Stomach (tissue), 19 donors: ENCODE measurements at places on chromosomes 7 and 10. TPM values are rescaled to one million over a fixed set of nuclear protein-coding genes. Genes with fewer than 3 reads are reported as not detected.

- peak overlapping the region; percentile 62 for H3K27ac ChIP-seq
- no peak for DNase-seq
- H3K27me3 ChIP-seq = no peaks in the 10 kb centered on the region
- peaks cover 46% of the 10 kb centered on the region for H3K36me3 ChIP-seq
- no peak overlapping the region for H3K4me3 ChIP-seq
- peaks cover 26% of the 10 kb centered on the region for H3K4me1 ChIP-seq
These were observed 36.8 kb downstream of the PPIF start for GRCh38 chr10:79383974-79384606.

DNA sequence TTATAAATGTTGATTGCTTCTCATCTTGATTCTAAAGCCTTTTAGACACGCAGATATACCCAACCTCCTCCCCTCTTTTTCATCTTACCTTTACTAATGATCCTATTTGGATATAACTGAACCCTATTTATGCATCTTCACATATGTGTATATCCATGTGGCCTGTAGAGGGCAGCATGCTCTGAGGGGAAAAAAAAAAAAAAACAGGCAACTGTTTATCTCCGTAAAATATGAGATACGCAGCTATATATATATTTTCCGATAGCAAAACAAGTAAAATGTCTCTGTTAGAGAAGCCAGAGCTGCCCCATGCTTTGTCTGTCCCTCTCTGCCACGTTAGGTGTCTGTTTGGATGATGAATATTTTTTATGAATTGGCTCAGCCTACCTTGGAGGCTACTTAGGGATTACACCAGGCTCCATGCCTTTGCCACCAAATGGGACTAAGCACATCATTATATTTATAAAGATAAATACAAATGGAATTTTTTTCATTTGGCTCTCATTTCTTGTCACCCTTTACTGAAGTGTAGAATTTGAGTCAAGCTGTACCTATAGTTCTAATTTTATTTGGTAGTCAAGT, 174.8 kb upstream of the FZD1 start:
- H3K36me3 ChIP-seq = no peaks in the 10 kb centered on the region
- DNase-seq = no peak
- H3K27ac ChIP-seq = no peak overlapping the region
- no peaks in the 10 kb centered on the region for H3K4me1 ChIP-seq

- H3K4me3 ChIP-seq = no peak overlapping the region
- H3K4me1 ChIP-seq = peaks cover 4% of the 10 kb centered on the region
- no peak for DNase-seq
- H3K27me3 ChIP-seq = no peaks in the 10 kb centered on the region
- H3K36me3 ChIP-seq = no peaks in the 10 kb centered on the region
- no peak overlapping the region for H3K27ac ChIP-seq
These were observed 431.6 kb upstream of the NFE2L3 start for GRCh38 chr7:25720427-25720826.

- H3K4me3 ChIP-seq = no peak overlapping the region
- DNase-seq = no peak
- no peaks in the 10 kb centered on the region for H3K36me3 ChIP-seq
- H3K27me3 ChIP-seq = no peaks in the 10 kb centered on the region
These were observed 29.3 kb upstream of the CROT start for GRCh38 chr7:87316097-87316700.

GRCh38 chr10:13224210-13224995, 9.8 kb downstream of the UCMA start:
- no peak overlapping the region for H3K27ac ChIP-seq
- no peak overlapping the region for H3K4me3 ChIP-seq
- no peaks in the 10 kb centered on the region for H3K27me3 ChIP-seq
- no peaks in the 10 kb centered on the region for H3K4me1 ChIP-seq

DNA sequence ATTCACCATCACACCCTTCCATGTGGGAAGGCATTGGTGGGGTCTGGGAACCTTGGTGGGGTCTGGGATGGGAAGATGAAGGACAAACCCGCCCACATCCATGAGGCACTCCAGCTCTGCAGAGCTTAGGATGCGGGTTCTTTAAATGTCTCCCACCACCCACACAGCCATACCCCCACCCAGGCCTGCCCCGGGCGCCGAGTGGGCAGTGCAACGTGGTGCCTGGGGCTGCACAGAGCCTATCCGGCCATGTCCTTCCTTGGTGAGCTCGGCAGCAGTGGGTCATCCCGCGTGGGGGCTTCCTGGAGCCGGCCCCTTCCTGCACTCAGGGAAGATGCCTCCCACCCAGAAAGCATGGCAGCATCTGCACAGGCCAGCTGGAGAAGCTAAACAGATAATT, 163.5 kb upstream of the TCERG1L start:
- H3K36me3 ChIP-seq = no peaks in the 10 kb centered on the region
- no peak overlapping the region for H3K27ac ChIP-seq
- H3K4me1 ChIP-seq = peaks cover 4% of the 10 kb centered on the region

GRCh38 chr7:106599343-106599698, 61.6 kb downstream of the CCDC71L start:
- H3K27ac ChIP-seq = no peak overlapping the region
- no peak for DNase-seq
- H3K4me3 ChIP-seq = no peak overlapping the region
- no peaks in the 10 kb centered on the region for H3K27me3 ChIP-seq

- no peaks in the 10 kb centered on the region for H3K4me1 ChIP-seq
- no peak overlapping the region for H3K27ac ChIP-seq
- no peaks in the 10 kb centered on the region for H3K27me3 ChIP-seq
These were observed 178.8 kb downstream of the PTPN20 start for GRCh38 chr10:47090042-47090441.

GRCh38 chr7:7125963-7126362, 56.4 kb upstream of the C1GALT1 start:
- no peak for DNase-seq
- H3K4me1 ChIP-seq = peaks cover 27% of the 10 kb centered on the region
- no peaks in the 10 kb centered on the region for H3K36me3 ChIP-seq

DNA sequence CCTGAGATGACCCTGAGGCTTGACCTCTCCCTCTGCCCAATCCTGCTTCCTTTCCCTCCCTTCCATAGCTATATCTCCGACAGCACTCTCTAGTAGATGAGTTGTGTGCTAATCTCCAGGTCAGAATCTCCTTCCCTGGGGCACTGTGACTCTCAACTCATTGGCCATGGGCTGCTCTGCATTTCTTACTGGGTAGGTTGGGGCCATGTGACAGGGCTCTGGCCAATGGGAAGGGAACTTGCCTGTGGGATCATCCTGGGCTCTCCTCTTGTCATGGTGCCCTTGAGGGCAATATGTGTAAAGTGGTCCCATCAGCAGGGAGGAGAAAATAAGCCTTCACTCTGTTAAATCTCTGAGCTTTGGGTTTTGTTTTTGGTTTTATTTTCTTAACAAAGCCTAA, 80.1 kb upstream of the ANKRD1 start:
- DNase-seq = no peak
- no peaks in the 10 kb centered on the region for H3K36me3 ChIP-seq
- H3K4me1 ChIP-seq = no peaks in the 10 kb centered on the region
- H3K4me3 ChIP-seq = no peak overlapping the region
- H3K27me3 ChIP-seq = no peaks in the 10 kb centered on the region
- H3K27ac ChIP-seq = no peak overlapping the region

Gene BLNK
- 13.8 TPM for total RNA-seq

Gene ADIRF
- total RNA-seq = 28.6 TPM

Gene AEBP1
- 45.1 TPM for total RNA-seq

Gene C10orf120
- not detected for total RNA-seq

Gene HGF
- 5.8 TPM for total RNA-seq

Gene NEURL1
- total RNA-seq = 1.2 TPM

Gene CCDC7
- 2.0 TPM for total RNA-seq

Gene GNGT1
- total RNA-seq = not detected
